ENCODE measurements at places on chromosomes 2 and 18. TPM values are rescaled to one million over a fixed set of nuclear protein-coding genes. Genes with fewer than 3 reads are reported as not detected.

GRCh38 chr2:172095146-172095904 lies 7.4 kb downstream of the DLX2 start:
- H3K36me3 ChIP-seq = no peaks in the 10 kb centered on the region
- peak overlapping the region; percentile 61 for H3K4me3 ChIP-seq
- H3K27ac ChIP-seq = no peak overlapping the region
- peaks cover 22% of the 10 kb centered on the region for H3K4me1 ChIP-seq
- peak; percentile 83 for DNase-seq

DNA sequence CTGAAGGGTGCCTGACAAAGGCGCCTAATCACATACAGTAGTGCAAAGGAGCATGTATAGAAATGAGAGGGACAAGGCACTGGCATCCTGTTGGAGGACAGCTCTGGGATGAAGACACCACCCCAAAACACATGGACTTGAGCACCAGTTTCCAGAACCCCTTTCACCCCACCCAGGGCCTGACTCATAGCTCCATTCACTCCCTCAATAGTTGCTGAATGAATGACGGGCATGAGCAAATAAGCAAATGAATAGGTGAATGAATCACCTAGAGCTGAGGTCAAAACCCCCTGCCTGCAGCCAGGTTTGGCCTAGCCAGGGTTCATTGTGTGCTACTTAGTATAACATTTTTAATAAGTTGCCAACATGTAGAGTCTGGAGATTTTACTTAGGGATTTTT lies 66.3 kb downstream of the NRP2 start:
- no peaks in the 10 kb centered on the region for H3K4me1 ChIP-seq
- H3K36me3 ChIP-seq = no peaks in the 10 kb centered on the region
- DNase-seq = no peak

DNA sequence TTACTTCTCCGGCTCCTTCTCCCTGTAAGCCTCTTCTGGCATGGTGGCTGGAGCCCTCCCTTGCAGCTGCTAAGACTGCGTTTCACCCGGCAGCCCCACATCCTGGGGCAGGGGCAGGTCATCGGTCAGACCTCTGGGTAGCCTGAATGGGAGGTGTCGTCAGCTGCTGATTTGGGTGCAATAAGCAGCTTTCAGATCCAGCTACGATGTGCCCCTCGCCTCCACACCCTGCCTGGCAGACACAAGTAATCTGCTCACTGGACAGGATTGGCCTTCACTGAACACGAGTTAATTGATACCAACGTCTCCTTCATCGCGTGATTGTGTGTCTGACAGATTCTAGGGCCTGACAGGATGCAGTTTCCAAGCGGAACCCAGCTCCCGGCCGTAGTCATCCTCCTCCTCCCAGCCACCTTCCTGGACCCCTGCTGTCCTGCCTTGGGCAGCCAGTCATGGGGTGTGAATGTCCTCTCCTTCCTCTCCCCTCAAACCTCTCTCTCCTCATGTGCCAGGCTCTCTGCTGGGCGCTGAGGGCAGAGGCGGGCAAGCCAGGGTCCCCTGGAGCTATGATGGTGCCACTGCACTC lies 18.9 kb upstream of the PDIA6 start:
- H3K4me3 ChIP-seq = no peak overlapping the region
- H3K27me3 ChIP-seq = no peaks in the 10 kb centered on the region
- no peak for DNase-seq
- H3K36me3 ChIP-seq = no peaks in the 10 kb centered on the region
- H3K4me1 ChIP-seq = peaks cover 18% of the 10 kb centered on the region

DNA sequence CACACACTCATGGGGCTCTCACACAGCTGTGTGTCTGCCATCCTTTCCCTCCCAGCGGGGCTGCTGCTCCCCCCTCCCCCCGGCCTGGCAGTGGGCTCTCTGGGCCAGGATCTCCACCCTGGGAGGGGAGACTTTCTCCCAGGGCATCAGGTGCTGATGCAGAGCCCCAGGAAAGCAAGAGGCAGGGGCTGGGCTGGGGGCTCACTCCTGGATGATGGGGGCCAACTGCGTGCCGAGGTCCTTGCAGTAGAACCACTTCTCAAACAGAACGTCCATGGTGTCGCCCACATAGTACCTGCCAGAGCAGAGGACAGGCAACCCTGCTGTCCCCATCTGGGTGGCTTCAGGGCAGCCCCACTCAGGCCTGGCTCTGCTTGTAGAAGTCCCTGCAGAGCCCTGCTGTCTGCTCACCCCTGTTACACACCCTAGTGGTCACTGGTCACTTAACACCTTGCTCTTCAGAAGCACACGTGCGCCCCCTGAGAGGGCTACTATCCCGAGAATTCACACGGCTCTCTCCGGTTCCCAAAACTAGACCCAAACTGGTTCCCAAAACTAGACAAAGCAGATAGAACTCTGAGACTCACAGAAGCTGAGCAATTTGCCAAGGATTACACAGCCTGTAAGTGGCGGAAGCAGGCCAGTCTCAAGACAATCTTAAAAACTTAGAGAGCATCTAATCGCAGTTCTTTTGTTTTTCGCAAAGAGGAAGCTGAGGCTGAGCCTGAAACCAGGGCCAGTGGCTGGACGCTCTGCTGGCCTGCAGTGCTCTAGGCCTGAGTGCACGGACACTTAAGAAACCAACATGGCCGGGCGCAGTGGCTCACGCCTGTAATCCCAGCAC lies 6.6 kb upstream of the OXER1 start:
- no peak for DNase-seq
- H3K4me1 ChIP-seq = no peaks in the 10 kb centered on the region
- no peak overlapping the region for H3K27ac ChIP-seq
- H3K27me3 ChIP-seq = no peaks in the 10 kb centered on the region
- H3K4me3 ChIP-seq = no peak overlapping the region
- no peaks in the 10 kb centered on the region for H3K36me3 ChIP-seq

- no peak overlapping the region for H3K4me3 ChIP-seq
- H3K27me3 ChIP-seq = no peaks in the 10 kb centered on the region
- H3K27ac ChIP-seq = no peak overlapping the region
- no peak for DNase-seq
- H3K36me3 ChIP-seq = no peaks in the 10 kb centered on the region
Observed at GRCh38 chr2:221005338-221005737, 566.8 kb downstream of the EPHA4 start.

- DNase-seq = no peak
- H3K4me1 ChIP-seq = no peaks in the 10 kb centered on the region
- H3K36me3 ChIP-seq = no peaks in the 10 kb centered on the region
Observed at GRCh38 chr2:127015106-127015910, 91.6 kb downstream of the BIN1 start.

DNA sequence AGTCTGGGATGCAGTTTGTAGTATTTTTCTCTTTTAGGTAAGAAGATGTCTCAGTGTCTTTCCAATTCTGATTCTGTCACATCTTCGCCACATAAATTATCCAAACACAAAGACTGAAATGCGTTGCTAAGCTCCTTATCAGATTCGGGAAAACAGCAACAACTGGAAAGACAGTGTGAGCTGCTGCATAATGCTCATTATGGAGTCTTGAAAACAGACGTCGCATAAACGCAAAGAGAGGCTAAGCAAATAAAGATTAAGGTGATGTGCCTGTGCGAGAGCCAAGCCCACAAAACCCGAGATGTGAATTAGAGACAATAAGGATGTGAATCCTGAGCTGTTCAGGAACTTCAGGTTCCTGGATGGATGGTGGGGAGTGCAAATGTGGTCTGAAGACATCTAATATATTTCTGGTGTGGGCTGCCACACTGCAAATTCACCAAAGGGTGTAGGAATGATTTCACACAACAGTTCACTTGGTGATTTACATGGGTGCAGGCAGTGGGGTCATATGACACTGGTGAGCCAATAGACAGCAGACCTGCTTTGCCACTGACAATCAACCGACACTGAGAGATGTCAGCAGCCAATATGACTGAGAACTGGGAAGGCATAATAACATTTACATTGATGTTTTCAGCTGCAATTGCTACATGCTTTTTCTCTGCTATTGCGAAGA lies 195.8 kb downstream of the MTX2 start:
- H3K27ac ChIP-seq = no peak overlapping the region
- DNase-seq = no peak
- H3K27me3 ChIP-seq = peaks cover 3% of the 10 kb centered on the region

DNA sequence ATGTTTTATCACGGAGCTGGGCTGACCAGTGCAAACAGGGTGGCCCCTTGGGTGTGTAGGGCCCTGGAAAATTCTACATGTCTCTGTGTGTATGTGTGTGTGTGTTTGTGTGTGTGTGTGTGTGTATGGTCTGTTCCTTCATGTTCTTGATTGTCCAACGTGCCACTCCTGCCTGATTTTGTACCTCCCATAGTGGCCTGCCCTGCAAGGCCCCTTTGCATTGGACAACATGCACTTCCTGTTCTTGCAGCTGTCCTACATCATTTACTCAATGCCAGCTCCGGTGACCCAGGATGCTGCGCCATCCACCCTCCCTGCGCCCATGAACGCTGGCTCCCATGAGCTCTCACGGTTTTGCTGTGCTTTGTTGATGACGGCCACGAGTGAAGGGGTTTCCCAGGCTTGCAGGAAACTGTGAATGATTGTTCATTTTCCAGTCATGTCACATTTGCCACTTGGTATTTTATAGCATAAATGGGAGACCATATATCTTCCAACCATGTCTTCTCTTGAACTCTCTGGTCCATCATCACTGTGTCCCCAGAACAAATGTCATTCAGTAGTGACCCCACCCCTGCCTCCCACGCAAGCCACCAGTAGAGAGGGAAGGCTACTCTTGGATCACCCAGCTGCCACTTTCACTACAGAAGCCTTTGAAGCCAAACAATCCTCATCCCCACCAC lies 69.7 kb upstream of the NCK2 start:
- no peaks in the 10 kb centered on the region for H3K36me3 ChIP-seq
- no peaks in the 10 kb centered on the region for H3K4me1 ChIP-seq
- no peak overlapping the region for H3K27ac ChIP-seq
- no peak for DNase-seq
- no peaks in the 10 kb centered on the region for H3K27me3 ChIP-seq

GRCh38 chr2:136211701-136212100 lies 93.8 kb upstream of the CXCR4 start:
- no peak overlapping the region for H3K4me3 ChIP-seq
- peaks cover 28% of the 10 kb centered on the region for H3K4me1 ChIP-seq
- no peaks in the 10 kb centered on the region for H3K36me3 ChIP-seq
- no peak for DNase-seq
- H3K27ac ChIP-seq = peak overlapping the region; percentile 73

DNA sequence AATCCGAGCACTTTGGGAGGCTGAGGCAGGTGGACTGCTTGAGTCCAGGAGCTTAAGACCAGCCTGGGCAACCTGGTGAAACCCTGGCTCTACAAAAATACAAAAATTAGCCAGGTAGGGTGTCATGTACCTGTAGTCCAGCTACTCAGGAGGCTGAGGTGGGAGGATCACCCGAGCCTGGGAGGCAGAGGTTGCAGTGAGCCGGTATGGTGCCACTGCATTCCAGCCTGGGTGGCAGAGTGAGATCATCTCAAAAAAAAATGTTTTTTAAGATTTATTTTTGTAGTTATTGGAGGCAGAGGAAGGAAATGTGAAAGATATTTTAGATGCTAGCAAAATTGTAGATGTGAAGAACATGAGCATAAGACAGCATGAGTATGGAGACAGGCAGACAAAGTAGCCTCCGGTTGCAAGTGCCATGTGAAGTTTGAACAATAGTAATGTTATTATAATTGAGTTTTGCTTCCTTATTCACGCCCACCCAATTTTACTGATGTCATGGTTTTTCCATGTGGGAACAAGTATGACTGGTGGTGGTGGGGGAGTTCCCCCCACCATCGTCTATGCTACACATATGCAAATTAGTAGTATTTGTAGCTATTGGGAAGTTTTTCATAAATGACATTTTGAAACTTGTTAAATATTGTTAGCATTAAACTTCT lies 18.0 kb downstream of the REL start:
- peaks cover 5% of the 10 kb centered on the region for H3K36me3 ChIP-seq
- no peak overlapping the region for H3K4me3 ChIP-seq
- no peaks in the 10 kb centered on the region for H3K27me3 ChIP-seq
- DNase-seq = no peak
- H3K4me1 ChIP-seq = peaks cover 4% of the 10 kb centered on the region

GRCh38 chr18:74817576-74817975 lies 219.9 kb downstream of the ZNF407 start:
- no peaks in the 10 kb centered on the region for H3K27me3 ChIP-seq
- no peaks in the 10 kb centered on the region for H3K4me1 ChIP-seq
- no peak overlapping the region for H3K27ac ChIP-seq
- H3K36me3 ChIP-seq = no peaks in the 10 kb centered on the region

DNA sequence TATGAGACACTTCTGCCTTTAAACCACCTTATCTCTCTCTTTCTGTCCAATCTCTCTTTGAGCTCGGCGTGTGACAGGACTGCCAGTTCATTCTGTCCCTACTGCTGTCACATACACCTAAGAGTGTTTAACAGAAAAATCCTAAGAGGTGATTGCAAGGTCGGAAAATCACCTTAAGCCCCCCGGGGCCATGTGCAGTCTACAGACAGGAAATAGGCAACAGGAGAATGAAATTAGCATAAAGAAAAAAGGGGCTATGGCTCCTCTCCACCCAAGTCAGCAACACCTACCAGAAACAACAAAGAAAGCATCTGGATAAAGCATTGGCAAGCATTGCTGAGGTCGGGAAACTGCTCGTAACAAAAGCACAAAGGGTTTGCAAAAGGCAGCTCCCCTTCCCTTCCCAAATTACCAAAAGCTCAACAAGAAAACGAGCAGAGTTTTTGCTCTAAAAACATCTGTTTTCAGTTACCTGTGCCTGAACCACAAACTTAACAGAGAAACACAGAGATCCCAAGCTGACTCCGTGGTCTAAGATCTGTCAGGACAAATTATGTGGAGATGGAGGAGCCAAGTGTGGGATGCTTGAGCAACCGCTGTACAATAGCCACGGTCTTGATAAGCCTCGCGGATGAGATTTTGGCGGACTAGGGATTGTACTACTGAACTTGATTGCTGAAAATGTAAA lies 30.4 kb downstream of the ANKRD44 start:
- peak overlapping the region; percentile 58 for H3K27ac ChIP-seq
- peaks cover 74% of the 10 kb centered on the region for H3K4me1 ChIP-seq
- no peaks in the 10 kb centered on the region for H3K27me3 ChIP-seq
- DNase-seq = no peak
- no peak overlapping the region for H3K4me3 ChIP-seq

GRCh38 chr18:4510711-4511110 lies 55.6 kb upstream of the DLGAP1 start:
- DNase-seq = no peak
- no peaks in the 10 kb centered on the region for H3K36me3 ChIP-seq
- no peak overlapping the region for H3K4me3 ChIP-seq
- no peak overlapping the region for H3K27ac ChIP-seq
- H3K27me3 ChIP-seq = no peaks in the 10 kb centered on the region
- no peaks in the 10 kb centered on the region for H3K4me1 ChIP-seq

Gene UPP2
- total RNA-seq = not detected

Gene NAT8
- not detected for total RNA-seq

Gene ANKRD30B
- not detected for total RNA-seq

Gene C18orf54
- 1.5 TPM for total RNA-seq

Gene SIGLEC15
- total RNA-seq = not detected

Gene SNTG2
- total RNA-seq = 4.3 TPM

Gene ACVR1
- 25.1 TPM for total RNA-seq

Gene VWA3B
- not detected for total RNA-seq

Gene QPCT
- total RNA-seq = 1.5 TPM

Gene ITGB6
- total RNA-seq = 0.09 TPM

Gene CYP26B1
- total RNA-seq = 0.06 TPM

Gene TUBA4A
- total RNA-seq = 196 TPM

Gene MSGN1
- not detected for total RNA-seq

Gene MLPH
- 0.72 TPM for total RNA-seq
